ENCODE measurements at places on chromosomes 2 and 18.

GRCh38 chr2:172081221-172082022, 3.9 kb upstream of the DLX1 start:
- DNase-seq: no peak

GRCh38 chr2:104919127-104919526, 65.2 kb downstream of the POU3F3 start:
- no peak for DNase-seq

GRCh38 chr2:10285191-10285555, 17.5 kb upstream of the HPCAL1 start:
- no peak for DNase-seq

DNA sequence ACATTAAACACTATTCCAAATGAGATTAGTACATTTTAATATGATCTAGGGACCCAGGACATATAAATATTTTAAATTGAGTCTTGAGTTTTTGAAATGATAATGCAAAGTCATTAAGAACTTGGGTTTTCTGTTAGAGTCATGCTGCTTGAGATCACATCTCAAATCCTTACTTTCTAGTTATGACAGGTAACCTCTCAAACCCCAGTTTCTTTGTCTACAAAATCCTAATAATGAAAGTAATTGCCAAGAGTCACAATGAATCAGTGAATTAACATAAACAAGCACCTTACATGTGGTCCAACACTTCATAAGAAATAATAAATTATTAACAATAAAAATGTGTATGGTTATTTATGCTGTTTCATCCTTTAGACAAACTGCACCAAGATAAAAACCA, 607.6 kb downstream of the LRP1B start:
- DNase-seq: no peak

DNA sequence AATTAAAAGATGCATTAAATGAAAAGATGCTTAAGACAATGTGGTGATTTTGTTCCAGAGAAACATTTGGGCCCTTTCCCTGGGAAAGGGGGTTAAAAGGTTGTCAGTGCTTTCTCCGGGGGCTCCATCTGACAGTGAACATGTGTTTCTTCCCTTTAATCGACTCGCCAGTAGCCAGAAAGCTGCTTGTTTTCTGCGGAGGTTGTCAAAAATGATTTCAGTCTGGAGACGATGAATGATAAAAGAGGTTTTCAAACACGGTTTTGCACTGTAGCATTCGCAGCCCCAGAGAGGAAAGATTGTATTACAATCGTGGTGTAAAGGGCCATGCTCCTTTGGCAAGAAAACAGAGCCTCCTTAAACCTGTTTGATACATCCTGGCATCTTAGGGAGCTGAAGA, 111.5 kb upstream of the MEIS1 start:
- DNase-seq: no peak

DNA sequence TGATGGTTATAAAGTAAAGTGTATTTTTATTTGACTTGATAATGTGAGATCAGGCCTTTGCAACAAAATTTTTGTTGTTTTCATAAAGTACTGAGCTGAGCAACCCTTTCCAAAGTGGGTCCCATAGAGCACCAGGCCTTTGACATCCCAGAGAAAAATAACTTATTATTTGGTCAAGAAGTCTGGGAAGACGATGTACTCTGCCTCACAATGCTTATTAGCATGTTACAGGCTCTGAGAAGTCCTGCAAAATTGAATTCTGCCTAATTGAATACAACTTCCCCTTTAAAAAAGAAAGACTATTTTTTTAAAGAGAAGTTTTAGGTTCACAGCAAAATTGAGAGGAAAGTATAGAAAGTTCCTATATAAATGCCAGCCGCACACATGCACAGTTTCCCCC, 151.5 kb upstream of the TCF4 start:
- no peak for DNase-seq

DNA sequence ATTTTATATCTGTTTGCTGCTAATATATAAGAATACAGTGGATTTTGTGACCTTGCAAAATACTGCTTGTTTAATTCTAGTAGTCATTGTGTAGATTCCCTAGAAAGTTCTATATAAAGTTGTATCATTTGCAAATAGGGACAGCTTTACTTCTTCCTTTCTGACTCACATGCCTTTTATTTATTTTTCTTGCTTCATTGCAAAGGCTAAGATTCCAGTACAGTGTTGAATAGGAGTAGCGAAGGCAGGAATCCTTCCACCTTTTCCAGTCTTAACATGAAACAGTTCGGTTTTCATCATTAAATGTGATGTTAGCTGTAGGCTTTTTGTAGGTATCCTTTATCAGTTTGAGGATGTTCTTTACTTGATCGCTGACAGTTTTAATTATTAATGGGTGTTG, 58.1 kb downstream of the DGKD start:
- no peak for DNase-seq

- no peak for DNase-seq
Observed at GRCh38 chr2:70724366-70724765, 43.6 kb downstream of the ADD2 start.

GRCh38 chr2:131103165-131103564, 2.0 kb upstream of the PLEKHB2 start:
- no peak for DNase-seq

DNA sequence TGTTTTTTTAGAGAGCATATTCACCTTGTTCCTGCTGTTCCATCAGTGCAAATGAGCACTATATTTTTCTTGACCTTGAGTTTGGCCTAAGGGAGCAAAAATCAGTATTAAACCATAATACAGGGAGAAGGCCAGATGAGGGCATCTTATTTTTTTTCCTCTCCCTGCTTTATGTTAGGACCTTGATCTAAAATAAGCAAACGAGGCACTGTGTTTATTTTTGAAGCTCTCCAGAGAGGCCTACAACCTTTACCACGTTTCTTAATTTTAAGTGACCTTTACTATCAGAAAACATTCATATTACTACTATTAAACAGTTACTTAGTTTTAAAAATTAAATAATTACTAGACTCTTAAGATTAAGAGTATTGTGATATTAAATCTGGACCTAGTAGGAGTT, 100.8 kb downstream of the TANC1 start:
- DNase-seq: no peak

GRCh38 chr2:54669677-54670484, 53.6 kb upstream of the EML6 start:
- DNase-seq: no peak

DNA sequence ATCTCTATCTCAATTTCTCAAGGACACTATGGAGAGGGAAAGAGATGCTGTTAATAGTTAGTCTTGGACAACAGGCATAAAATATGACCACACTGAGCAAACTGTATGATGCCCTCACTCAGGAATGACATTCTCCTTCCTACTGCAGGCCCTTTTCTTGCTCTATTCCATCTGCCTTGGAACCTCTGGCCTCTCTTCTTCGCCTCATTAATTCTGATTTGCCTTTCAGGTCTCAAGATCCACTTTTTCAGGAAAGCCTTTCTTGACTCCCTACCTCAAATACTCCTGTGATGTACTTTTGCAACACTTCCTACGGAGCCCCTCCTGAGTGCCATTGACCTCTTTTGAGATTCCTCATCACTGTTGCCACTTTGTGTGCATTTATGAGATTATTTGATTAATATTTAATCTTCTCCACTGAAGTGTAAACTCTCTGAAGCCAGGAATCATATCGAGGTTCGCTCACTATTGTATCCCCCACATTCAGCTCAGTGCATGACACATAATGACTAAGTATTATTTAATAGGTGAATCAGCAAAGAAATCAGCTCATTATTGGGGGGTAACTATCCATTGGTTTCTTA, 21.3 kb upstream of the SPP2 start:
- DNase-seq: no peak

DNA sequence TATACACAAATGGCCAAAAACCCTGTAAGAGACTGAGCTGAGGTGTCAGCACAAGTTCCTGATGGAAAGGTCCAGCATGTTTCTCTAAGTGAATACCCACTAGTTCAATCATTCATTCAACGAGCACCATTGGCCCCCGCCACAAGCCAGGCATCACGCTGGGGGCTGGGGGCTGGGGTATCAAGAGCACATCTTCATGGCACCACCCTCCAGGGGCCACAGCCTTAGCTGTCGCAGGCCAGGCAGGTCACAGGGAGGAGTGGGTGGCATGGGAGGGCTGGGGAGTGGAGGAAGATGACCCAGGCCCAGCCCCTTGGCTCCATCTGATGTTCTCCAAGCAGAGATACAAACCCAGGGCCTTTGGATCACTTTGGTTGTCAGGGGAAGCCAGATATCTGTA, 97.9 kb downstream of the ACKR3 start:
- DNase-seq: no peak

DNA sequence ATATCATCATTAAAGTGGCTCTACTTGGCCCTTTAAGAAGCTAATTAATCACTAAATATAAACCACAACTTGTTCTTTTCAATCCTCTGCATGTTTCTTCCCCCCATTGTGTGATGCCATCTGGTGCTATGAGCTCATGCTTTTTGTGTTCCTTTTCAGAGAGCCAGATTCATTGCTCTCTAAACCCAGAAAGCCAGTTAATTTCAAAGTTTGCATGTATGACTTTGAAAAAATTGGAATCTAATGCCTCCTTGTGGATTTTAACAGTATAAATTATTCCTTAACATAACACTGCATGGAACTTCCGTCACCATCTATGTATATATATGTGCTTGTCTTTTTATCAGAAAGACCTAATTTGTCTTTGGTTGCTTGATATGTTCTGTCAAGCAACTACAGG, 31.1 kb downstream of the TMEM178A start:
- no peak for DNase-seq

- no peak for DNase-seq
Observed at GRCh38 chr2:31057691-31058090, 80.5 kb downstream of the GALNT14 start.

DNA sequence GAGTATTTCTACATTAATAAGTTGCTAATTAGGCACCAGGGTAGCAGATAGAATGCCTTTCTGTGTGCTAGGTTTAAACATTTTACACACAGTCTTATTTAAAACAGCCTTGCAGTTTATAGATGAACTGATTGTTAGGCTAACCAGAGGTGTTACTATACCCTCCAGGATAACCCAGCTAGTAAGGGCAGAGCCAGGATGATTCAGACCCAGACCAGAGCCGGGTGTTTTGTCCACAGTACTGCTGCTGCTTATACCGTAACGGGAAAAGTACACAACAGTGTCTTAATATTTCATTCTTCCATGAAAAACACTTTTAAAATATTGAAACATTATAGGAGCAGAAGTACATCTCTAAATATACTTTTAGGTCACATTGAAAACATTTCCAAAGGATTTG, 82.7 kb downstream of the MALT1 start:
- DNase-seq: no peak

DNA sequence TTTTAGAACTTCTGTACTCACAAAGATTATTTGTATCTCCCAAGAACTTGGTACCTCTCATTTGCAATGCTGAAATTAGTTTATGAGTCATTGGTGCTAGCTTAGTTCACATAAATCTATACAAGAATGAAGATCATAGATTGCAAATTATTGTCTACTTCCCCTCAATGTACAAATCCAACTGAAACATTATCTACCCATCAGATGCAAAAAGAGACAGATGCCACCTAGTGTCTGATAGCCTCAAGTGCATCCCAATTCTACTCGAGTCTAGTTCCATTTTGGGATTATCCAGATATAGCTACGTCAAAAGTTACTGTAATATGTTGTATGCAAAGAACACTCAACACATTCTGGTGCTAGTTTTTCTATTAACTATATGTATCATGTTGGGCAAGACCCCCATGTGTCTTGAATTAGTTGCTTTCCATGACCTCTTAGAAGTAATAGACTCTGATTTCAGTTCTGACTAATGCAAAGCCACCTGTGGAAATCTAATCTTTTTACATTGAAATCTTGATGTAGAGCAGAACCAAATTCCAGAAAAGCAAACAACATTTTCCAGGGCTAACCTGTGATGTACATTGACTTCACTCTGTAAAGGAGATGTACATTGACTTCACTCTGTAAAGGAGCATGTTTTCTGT, 210.0 kb downstream of the RBM43 start:
- DNase-seq: no peak

DNA sequence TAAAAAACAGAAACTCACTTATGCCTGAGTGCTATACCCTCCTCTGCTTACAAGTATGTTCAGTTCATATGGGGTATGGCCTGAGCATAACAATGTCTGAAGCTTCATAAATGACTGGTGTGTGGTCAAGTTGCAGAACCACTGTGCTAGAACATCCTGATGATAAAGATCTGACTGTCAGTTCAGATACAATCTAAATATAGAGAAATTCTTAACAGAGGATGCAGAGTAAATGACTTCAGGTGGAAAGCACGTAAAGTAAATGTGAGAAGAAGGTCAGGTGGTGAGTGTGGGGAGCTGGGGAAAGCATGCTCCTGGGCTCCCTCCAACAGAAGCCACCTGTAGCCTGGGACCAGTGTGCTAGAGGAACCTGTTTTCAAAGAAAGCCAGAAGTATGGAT, 926.2 kb downstream of the TSN start:
- no peak for DNase-seq

DNA sequence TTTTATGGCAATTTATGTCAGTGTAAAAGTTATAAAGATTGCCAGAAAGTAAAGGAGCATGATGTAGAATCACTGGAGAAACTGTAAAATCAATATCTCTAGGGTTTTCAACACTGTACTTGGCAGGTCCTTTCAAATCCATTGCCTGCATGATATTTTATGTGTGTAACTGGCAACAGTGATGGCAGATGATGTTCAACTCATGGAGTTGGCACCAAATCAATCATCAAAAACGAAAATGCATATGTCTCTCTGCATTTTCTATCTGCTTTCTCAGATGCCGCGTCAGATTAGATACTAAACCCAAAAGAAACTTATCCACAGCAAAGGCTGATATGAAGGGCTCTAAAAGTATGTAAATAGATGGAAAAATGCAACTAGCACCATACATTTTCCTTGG, 1395.5 kb upstream of the PIK3C3 start:
- DNase-seq: no peak

DNA sequence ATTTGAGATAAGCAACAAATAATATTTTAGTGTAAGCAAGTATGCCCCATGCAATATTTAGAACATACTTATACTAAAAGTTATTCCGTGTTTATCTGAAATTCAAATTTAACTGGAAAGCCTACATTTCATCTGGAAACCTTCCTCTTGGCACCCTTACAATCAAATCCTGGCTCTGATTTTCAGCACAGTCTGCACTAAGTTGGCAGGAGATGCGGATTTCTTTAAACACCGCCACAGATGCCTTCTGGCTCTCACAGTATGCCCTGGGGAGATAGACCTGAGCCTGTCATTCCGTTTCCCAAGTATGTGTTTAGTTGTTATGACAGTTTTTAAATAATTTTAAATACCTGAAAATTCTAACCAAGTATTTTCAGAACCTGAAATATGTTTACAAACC, 7.3 kb upstream of the MLPH start:
- no peak for DNase-seq

- DNase-seq: no peak
Observed at GRCh38 chr2:235762832-235763598, 269.2 kb downstream of the AGAP1 start.

GRCh38 chr2:174659069-174659900, 61.7 kb upstream of the WIPF1 start:
- DNase-seq: no peak

GRCh38 chr2:222892321-222892720, 31.5 kb downstream of the ACSL3 start:
- DNase-seq: no peak

DNA sequence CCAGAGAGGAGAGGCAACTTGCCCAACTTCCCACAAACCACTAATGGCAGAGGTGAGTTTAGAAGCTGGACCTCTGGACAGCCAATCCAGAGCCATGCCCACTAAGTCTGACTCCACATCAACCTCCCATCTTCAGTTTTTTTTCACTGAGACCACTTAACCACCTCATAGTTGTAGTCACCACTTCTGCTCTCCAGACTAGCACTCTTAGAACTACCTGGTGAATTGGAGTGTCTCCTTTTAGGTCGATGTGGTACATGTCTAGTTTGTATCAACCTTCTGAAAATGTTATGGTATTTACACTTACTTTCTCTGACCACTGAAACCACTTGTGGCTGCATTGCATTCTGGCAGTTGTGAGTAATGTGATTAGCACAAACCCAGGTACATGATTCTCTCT, 743.6 kb upstream of the FANCL start:
- DNase-seq: no peak

Measured in activated CD8-positive, alpha-beta memory T cell treated with anti-CD3 and anti-CD28 coated beads for 1 hour (primary cell).